GM12864 (cell line): ENCODE measurements at places on chromosomes 4 and X.

GRCh38 chrX:125681058-125681457 lies 361.4 kb downstream of the TEX13C start:
- no peak for DNase-seq

- DNase-seq = no peak
Observed at GRCh38 chr4:138595171-138595570, 353.0 kb upstream of the SLC7A11 start.

GRCh38 chrX:112642349-112642748 lies 37.4 kb downstream of the LHFPL1 start:
- no peak for DNase-seq

- DNase-seq = no peak
Observed at GRCh38 chr4:8254076-8254475, 15.5 kb upstream of the HTRA3 start.
